T-helper 22 cell (primary cell): ENCODE measurements at places on chromosomes 6 and 20.
A peak's percentile ranks its signal among the peaks of the same experiment; 100 is the strongest.

GRCh38 chr6:157322792-157323254 is 496 bp downstream of the TMEM242 start:
- peak; percentile 60 for DNase-seq

DNA sequence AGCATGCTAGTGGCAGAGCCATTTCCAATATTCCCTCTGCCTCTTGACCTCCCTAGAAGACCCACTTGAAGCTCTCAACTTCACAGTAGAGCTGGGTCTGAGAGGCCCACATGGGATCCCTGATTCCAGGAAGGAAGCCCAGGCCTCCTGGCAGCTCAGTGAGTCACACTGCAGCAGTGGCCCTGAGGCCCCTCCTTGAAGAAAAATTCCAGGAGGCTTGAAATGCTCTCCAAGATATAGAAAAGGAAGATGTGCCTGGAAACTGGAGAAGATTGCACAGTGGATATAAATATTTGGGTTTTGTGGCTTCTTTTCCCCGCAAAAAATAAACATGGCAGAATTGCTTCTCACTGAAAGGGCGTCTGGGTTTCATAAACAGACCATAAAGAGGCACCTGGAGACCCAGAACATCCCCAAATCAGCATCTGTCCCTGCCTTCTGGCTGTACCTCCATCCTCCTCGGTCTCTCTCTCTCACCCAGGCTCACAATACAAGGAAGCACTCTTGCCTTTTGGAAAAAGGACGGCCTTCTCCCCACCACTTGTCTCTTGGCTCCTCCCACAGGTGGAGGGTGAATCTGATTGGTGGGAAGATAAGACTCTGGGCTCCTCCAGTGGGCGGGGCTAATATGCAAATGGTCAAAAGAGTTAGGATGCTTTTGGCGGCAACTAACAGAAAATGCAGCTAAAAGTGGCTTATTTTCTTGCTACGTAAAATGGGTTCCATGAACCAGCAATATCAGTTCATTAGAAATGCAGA is 200.0 kb upstream of the SULF2 start:
- no peak for DNase-seq

GRCh38 chr6:4871825-4872224 is 95.6 kb downstream of the CDYL start:
- no peak for DNase-seq

GRCh38 chr20:7366189-7366588 is 574.1 kb downstream of the HAO1 start:
- no peak for DNase-seq

- DNase-seq: no peak
These were observed 21.9 kb upstream of the BEND6 start for GRCh38 chr6:56932910-56933477.

- peak; percentile 60 for DNase-seq
These were observed 695 bp upstream of the TGIF2 start for GRCh38 chr20:36572701-36573102.

GRCh38 chr6:134247231-134247833 is 70.6 kb downstream of the SGK1 start:
- DNase-seq: peak; percentile 78

- DNase-seq: no peak
These were observed 1.1 kb downstream of the SPTLC3 start for GRCh38 chr20:13009682-13010406.

DNA sequence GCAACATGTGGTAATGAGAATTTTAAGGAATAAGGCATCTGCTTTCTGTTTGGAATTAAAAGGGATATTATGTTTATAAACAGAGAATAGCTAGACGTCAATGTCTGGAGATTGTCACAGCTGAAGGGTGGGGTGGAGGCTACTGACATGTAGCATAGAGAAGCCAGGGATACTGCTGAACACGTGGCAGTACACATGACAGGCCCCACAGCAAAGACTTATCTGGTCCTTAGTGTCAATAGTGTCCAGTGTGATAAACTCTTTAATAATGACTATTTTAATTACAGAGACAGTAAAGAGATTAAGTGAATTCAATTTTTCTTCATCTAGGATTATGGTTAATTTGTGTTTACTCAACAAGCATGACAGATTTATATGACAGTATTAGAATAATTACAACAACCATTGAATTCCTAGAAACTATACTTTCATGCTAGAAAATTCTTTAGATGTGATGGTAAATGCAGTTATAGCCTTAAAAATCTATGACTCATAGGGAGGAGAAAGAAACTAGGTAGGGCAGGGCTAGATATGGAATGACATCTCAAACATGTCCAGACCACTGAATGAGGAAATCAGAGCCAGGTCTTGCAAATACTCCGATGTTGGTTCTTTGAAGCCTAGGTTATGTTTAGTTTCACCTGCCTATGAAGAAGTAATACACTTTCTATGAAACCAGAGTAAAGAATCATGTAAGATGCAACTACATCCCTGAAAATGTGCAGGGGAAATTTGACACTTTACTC is 399.5 kb downstream of the PHF3 start:
- no peak for DNase-seq

DNA sequence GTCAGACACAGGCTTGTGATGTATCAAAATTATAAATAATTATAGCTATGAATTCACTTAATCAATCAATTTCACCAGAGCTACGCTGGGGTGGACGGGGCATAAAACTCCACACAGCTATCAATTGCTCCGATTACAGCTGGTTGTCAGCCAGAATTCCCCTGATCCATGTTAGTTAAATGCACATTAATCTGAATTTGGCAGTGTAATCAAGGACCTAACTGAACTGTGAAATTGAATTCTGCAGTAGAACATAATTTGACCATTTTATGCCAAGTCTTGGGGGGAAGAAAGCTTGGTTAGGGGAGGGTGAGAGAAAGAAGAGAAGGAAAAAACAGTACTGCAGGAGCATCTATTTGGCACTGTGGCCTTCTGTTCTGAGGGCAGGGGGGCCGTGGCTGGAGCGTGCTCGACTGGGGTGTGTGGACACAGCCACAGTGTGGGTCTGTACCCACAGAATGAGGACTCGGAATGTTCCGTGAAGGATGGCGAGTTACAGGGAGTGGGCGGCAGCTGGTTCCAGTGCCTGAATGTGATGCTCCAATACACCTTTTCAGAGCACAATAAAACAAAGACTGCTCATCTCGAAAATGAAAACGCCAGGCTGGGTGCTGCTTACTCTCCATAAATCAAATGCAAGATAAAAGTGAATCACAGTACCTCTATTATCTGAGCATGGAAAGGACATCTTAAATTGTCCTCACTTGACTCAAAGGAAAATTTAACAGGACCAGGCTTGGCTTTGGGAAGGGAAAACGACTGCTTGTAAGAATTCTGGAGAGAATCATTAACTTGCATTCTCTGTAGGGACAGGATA is 59.2 kb downstream of the LAMP5 start:
- no peak for DNase-seq

- no peak for DNase-seq
These were observed 170.3 kb downstream of the CD109 start for GRCh38 chr6:73866305-73866704.

- DNase-seq: no peak
These were observed 123.4 kb downstream of the LY86 start for GRCh38 chr6:6711832-6712448.

- no peak for DNase-seq
These were observed 79.3 kb downstream of the SLC22A3 start for GRCh38 chr6:160427312-160428068.

- no peak for DNase-seq
These were observed 116.9 kb downstream of the PFDN4 start for GRCh38 chr20:54324652-54325285.

- no peak for DNase-seq
These were observed 74.4 kb downstream of the PKHD1 start for GRCh38 chr6:52013035-52013434.

- no peak for DNase-seq
These were observed 494.2 kb upstream of the JARID2 start for GRCh38 chr6:14751645-14752175.

GRCh38 chr6:89787660-89788328 is 31.8 kb downstream of the MDN1 start:
- no peak for DNase-seq

DNA sequence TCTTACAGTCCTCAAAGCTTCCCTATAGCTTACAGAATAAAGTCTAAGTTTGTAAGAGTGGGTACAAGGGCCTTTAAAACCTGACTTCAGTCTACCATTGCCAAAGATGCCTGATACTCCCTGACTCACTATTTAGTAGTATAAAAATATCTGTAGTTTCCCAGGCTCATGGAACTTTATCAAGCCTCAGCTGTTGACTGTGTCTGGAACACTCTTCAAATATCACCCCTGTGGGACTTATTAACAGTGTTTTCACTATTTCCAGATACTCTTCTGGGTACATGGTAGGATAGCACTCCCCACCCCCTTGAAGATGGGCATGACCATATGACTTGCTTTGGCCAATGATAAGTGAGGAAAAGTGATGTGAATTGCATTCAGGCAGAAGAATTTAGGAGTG is 105.3 kb upstream of the TENT5A start:
- DNase-seq: no peak

DNA sequence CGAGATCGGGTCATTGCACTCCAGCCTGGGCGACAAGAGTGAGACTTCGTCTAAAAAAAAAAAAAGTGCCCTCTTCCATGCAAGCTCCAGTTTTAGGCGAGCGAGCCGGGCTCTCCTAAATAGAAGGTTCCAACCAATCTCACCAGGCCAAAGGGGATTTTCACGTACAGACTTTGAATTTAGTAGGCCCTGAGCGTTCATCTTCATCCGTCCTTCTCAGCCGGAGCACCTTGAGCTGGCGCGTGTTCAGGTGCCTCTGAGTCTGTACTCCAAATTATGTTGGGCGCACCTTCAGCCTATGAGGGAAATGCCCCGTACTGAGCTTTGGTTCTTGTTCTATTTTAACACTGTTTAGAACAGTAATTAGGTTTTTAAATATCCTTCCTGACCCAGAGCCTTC is 817 bp upstream of the TAP2 start:
- no peak for DNase-seq

DNA sequence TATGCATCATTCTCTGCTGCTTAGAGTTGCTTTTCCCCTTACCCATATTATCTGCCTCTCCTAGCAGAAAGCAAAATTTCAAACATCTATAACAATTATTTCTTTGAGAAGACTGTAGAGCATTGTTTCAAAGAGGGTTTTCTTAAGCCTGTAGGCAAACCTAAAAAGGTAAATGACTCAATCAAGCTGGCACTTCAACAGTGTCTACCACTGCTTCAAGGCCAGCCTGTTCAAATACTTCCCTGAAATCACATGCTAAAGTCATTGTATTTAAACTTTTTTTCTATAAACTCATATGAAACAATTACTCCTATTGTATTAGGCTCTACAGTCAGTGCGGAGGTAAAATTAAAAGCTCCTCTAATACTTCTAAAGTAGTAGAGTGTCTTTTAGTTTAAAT is 87.1 kb downstream of the OGFRL1 start:
- DNase-seq: no peak

- no peak for DNase-seq
These were observed 18.3 kb downstream of the SESN1 start for GRCh38 chr6:109076377-109076776.

DNA sequence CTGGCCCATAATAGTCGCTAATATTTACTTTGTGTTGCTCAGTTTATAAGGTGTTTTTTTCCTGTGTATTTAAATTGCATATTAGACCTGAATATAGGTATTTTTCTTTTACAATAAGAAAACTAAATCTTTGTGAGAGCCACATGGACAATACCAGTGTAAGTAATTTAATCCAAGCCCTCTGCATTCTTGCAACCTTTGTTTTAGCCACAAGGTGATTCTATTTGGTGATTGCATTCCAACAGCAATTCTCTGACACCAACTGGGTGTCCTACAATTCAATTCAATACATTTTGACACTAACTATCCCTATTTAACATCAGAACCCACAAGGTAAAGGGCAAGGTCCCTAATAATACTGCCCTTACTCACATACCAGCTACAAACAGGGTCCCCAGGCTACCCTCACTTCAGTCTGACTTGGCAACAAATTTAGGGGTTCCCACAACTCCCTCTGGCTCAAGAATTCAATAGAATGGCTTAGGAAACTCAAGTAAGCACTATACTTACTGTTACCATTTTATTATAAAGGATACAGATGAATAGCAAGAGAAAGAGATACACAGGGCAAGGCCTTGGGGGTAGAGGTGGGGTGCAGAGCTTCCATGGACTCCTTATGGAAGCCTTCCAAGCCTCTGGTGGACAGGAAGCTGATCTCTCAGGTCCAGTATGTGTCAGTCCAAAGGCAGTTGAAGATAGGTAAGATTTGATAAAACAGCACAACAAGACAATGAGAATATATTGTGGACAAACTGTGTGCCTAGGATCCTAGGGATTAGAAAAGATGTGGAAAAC is 169.3 kb downstream of the CD83 start:
- DNase-seq: no peak

GRCh38 chr6:41697861-41698781 is 37.3 kb downstream of the TFEB start:
- no peak for DNase-seq

- no peak for DNase-seq
These were observed 30.1 kb upstream of the NTSR1 start for GRCh38 chr20:62678553-62678952.

- no peak for DNase-seq
These were observed 88.6 kb upstream of the DUSP22 start for GRCh38 chr6:203661-204060.

GRCh38 chr6:73003302-73003701 is 222.0 kb downstream of the KHDC1L start:
- no peak for DNase-seq

DNA sequence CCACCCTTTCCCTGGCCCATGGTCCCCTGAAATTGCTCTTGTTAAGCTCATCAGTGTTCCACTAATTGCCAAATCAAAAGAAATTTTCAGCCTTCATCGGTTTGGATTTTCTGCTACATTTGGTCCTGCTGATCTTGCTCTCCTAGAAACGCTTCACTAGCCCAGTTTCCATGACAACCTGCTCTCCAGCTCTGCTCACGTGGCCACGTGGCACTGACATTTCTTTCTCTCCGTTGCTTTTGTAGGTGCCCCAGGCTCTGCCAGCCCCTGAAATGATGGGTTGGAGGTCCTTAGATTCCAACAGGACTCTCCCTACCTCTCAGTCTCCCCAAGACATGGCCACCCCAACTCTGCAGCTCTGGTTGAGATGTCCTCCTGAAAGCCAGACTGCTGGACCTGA is 45.8 kb upstream of the NNAT start:
- no peak for DNase-seq

DNA sequence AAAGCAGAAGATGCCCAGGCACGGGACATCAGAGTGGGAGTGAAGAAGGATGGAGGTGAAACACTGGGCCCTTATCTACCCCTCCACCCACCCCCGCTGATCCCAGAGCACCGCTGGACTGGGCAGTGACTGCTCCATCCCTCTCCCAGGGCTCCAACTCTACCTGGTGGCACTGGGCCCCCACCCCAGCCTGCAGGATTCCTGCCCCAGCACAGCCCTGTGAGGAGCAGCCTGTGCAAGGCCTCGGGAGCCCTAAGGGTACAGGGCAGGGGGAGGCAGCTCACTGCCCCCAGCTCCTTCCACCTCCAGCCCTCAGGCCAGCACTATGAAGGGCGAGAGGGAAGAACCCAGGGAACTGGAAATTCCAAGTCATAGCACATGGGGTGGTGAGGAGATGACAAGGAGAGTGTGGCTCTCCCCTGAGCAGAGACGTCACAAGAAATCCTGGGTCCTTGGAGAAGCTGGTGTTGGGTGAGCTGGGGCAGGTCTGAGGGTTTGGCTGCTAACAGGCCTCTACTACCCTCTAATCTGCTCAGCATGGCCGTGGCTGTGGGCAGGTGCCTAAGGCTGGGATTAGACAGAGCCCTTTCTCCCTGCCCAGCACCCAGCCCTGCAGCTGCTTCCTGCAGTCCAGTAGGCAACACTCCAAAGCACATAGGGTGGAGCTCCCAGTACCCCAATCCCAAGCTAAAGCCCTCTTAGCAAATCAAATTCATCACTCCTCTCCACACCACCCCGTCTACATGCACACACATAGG is 3.5 kb downstream of the CST3 start:
- no peak for DNase-seq
